ENCODE measurements at places on chromosomes 7 and 10.

- no peak for DNase-seq
These were observed 38.9 kb downstream of the KIAA1217 start for GRCh38 chr10:24247841-24248240.

DNA sequence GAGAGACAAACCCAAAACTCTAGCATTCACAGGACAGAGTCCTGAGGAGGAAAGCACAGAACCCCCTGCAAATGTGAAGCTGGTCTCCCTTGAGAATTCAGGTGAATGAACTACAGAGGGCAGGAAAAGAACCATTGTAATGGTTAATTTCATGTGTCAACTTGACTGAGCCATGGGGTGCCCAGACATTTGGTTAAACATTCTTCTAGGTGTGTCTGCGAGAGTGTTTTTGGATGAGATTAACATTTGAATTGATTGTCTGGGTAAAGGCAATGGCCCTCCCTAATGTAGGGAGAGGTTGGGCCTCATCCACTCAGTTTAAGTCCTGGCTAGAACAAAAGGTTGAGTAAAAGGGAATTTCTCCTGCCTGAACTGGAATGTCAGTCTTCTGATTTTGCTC is 15.7 kb upstream of the CDK1 start:
- no peak for DNase-seq

DNA sequence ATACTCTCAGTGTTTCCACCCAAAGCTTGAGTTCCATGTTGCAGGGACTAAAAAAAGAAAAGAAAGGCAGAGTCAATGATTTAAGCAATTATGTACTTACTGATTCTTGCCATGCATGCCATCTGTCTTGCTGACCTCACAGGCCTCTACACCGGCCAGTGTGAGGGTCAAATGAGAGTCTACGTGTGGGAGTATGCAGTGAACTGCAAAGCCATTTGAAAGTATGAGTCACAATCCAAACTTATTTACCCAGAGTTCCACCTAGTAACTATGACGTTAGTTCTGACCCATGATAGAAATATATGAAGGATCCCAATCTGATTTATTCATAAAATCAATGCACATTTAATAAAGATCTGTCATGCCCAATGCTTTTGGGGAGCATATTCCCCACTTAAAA is 26.5 kb downstream of the PDE1C start:
- DNase-seq: no peak

DNA sequence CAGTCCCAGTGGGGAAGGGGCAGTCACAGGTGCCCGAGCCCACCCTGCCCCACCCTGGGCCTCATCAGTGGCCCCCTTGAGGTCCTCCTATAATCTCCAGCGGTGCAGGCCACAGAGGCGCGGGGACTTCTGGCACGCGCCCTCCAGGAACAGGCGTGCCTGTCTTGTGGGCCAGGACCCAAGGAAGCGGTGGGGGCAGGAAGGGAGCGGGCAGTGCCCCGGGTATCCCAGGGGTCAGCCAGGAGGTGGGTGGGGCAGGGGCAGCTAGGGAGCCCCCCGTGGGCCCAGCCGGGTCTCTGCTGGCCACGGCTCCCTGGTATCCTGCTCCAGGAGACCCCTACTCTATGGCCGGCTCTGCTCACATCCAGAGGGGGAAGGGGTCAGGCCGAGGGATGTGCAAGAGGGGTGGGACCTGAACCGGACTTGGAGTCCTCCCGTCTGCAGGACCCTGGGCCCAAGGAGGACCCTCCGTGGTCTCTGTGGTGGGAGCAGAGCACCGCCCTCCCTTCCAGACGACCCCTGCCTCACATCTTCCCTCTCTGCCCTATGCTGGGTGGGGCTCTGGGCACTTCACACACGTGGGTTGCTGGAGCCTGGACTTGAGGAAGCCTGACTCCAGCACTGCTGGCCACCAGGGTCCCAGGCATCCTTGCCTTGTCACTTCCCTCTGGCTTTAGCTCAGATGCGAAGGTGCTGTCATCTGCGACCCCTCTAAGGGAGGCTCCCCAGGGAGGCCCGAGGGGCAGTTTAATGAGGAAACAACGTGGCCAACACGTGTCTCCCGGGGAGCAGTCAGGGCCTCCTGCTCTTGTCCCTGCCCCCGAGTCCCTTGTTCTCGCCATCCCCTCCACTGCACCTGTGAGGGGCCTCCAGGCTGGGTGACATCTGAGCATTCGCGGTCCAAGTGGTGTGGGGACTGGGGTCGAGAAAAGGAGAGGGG is 18.3 kb upstream of the GRIFIN start:
- DNase-seq: no peak

- no peak for DNase-seq
These were observed 111.5 kb downstream of the ELAPOR2 start for GRCh38 chr7:86947929-86948328.

DNA sequence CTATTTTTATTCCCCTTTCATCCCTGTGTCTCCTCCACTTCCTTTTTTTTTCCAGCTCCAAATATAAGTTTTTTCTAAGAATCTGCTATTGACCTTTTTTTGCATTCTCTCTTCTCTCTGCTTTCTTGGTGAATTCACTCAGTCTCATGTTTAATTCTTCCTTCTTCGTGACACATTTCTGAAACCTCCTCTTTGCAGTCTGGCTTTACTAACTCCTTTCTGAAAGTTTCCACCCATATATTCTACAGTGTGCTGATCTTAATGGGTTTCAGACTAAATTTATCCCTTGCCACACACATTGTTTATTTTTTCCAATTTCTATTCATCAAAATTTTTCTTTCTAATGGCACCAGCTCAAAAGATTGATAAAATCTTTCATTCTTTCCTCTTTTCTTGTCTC is 47.8 kb upstream of the CALD1 start:
- no peak for DNase-seq
